ENCODE measurements at places on chromosomes 1 and 21.

- no peak for DNase-seq
Measured at GRCh38 chr1:222457084-222457483, 90.8 kb downstream of the HHIPL2 start.

DNA sequence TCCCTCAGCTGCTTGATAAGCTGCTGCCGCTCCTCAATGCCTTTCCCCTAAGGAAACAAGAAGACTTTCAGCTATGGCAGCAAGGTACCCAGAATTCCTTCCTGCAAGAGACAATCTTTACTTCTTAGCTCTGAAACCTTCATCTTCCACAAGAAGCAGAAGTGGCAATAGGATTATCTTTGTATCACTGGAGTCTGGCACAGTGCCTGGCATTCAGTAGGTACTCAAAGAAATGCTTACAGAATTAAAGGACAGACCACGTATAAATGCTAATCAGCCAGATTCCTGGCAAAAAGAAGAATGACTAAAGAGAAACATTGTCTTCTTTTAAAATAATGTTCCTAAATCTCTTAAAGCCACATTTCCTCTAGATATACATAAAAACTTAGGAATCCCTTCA, 43.7 kb downstream of the SLC27A3 start:
- DNase-seq, result no peak

GRCh38 chr1:234972411-234973191, 156.0 kb downstream of the TOMM20 start:
- no peak for DNase-seq

- DNase-seq, result no peak
Measured at GRCh38 chr1:9309991-9310390, 17.3 kb downstream of the SPSB1 start.

- peak; percentile 77 for DNase-seq
Measured at GRCh38 chr21:34510148-34511142, 1.6 kb downstream of the KCNE1 start.

DNA sequence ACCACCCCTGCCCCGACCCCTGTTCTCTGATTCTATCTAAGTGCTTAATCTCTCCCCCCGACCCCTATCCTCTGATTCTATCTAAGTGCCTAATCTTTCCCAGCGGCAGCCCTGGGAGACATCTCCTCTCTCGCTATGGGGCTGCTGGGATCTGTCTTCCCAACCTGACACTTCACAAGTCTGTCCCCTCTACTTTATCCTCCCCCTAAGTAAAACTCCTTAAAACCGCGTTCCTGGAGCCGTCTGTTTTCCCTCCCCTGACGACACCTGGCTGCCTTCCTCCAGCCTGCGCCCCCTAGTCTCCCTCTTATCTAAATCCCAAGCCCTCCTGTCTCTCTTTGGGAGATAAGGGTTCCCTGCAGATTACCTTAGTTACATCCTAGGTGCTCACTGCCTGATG, 30.5 kb downstream of the EPHB2 start:
- no peak for DNase-seq

- no peak for DNase-seq
Measured at GRCh38 chr1:89615676-89616598, 17.0 kb upstream of the LRRC8C start.

GRCh38 chr21:35075546-35075945, 26.4 kb upstream of the RUNX1 start:
- no peak for DNase-seq

- no peak for DNase-seq
Measured at GRCh38 chr21:20169812-20170576, 828.2 kb upstream of the NCAM2 start.

DNA sequence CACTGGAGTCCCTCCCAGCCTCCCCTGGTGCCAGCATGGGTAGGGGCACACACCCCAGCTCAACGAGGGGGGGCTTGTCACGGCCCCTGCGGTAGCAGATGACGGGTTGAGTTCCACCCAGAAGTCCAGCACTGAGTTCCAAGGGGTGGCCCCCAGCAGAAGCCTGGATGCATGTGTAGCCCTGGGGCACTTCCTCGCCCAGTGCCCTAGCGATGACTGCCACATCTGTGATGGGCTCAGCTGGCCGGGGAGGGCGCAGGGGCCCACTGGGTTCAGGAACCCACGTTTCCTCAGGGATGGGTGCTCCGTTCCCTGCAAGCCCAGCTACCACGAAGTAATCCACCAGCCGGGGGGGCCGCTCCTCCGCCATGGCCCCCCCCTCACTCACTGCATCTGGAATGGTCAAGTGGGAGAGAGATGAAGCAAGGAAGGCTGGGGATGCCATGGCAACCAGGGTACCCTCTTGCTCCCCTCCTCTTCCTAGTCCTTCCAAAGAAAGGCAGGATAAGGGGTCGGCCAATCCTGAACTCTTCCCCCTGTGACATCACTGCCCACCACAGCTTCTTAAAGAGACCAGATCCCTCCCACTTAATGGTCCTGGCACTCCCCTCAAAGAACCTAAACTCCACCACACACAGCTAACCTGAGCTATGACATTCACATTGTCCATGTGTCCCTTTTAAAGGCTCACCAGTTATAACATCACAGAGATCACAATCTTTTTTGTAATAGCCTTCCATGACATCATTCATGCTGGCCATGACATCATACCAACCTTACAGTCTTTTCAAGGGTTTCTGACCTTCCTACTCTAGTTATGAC, 2.3 kb downstream of the DENND4B start:
- DNase-seq, result no peak

DNA sequence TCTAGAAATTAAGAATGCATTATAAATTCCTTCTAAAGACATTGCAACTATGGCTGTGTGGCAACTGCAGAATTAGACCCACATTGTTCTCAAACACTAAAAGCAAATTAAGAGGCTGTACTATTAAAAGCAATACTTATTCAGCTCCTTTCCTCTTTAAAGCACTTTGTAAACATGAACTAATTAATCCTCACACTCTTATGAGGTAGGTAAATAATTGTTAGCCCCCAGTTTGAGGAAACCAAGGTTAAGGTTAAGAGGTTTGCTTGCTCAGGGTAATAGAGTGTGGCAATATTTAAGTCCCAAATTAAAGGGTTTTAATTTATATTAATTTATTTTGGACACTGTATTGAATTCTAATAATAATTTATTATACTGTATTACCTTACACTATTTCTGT, 553.8 kb downstream of the LRRIQ3 start:
- no peak for DNase-seq

DNA sequence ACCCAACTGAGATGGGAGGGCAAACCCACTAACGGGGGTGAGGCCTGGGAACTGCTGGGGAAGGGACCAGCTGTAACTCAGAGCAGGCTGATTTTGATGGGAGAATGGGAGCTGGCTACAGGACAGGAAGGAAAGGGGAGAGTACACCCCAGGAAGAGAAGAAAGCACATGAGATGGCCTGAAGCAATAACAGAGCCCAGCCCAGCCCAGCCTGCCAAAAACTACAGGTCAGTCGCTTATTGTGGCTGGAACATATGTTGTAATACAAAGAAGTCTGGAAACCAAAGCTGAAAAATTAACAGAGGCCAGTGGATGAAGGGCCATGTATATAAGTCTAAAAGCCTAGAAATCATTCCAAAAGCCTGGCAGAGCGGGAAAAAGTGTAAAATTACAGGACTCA, 1.6 kb downstream of the ITLN2 start:
- no peak for DNase-seq

GRCh38 chr1:161069731-161070270, at the start of gene ARHGAP30:
TSS of gene ARHGAP30 (minus strand) at chr1:161069891. CDS start at chr1:161069624, 267 bp downstream.
- peak; percentile 84 for DNase-seq

DNA sequence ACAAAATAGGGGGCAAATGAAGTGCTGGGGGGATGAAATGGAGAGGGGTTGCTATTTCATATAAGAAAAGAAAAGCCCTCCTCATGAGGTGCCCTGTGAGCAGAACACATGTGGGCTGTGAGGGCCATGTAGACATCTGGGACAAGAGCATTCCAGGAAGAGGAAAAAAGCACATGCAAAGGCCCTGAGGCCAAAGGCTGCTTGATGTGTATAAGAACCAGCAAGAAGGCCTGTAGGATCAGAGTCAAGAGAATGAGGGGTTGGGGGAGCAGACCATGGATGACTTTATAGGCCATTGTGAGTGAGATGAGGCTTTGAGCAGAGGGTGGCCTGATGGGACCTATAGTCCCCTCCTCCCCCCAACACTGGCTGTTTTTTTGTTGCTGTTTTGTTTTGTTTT, 7.7 kb upstream of the RAB4A start:
- DNase-seq, result no peak

GRCh38 chr1:41277371-41277975, 35.4 kb upstream of the SCMH1 start:
- no peak for DNase-seq

- DNase-seq, result no peak
Measured at GRCh38 chr21:41885341-41886024, 6.3 kb upstream of the PRDM15 start.

GRCh38 chr1:234118911-234119310, 214.4 kb downstream of the SLC35F3 start:
- DNase-seq, result no peak

- no peak for DNase-seq
Measured at GRCh38 chr1:178536844-178537371, 24.0 kb downstream of the TEX35 start.

DNA sequence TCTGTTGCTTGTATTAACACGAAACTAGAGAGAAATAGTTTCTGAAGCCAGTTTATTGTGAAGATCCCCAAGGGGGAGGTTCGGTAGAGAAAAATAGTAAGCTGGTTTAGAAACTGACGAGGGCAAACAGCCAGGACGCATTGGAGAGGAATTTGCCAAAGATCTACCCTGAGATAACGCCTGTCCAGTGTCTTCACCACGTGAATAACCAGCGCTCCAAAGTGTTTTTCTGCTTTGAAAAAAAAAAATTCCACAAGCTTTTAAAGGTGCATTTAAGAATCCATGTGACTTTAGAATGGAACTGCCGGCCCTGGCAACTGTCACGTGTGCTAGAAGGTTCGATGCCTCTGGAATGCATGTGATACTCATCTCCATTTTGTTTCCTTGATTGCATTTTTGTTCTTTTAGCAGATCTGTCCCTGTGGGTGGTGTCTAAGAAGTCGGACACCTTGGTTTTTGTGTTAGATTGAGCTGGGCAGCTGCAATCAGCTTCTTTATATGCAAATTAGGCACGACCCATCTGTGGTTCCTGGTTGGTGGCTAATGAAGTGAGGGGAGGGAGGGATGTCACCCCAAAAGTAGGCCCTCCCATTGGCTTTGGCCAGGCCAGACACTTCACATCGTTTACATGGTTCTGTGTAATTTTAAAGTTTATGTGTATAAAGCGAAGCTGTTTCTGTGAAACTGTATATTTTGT, 1.3 kb upstream of the THAP3 start:
- no peak for DNase-seq

GRCh38 chr21:44709426-44710293, 1.7 kb downstream of the TSPEAR start:
- no peak for DNase-seq

GRCh38 chr1:2441746-2442145, 29.4 kb upstream of the PEX10 start:
- no peak for DNase-seq

DNA sequence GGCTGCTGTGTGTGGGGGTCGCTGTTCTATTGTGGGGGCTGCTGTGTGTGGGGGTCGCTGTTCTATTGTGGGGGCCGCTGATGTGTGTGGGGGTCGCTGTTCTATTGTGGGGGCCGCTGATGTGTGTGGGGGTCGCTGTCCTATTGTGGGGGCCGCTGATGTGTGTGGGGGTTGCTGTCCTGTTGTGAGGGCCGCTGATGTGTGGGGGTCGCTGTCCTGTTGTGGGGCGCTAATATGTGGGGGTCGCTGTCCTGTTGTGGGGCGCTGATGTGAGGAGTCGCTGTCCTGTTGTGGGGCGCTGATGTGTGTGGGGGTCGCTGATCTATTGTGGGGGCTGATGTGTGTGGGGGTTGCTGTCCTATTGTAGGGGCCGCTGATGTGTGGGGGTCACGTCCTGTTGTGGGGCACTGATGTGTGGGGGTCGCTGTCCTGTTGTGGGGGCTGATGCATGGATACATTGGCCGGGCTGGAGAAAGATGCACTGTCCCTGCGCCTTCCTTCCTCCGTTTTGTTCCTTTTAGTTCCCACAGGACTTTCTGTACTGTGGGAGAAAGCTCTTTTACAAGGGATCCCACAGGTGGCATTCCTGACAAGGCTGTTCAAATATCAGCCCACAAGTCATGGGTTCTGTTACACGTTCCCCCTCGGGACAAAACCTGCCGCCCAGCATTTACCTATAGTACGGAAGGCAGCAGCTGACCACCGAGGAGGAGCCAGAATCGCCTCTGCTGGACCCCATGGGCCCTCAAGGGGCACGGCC, 27.5 kb downstream of the SETD4 start:
- no peak for DNase-seq

- DNase-seq, result no peak
Measured at GRCh38 chr1:4612991-4613390, 41.4 kb upstream of the AJAP1 start.

- no peak for DNase-seq
Measured at GRCh38 chr1:40976952-40977690, 2.4 kb upstream of the CTPS1 start.

DNA sequence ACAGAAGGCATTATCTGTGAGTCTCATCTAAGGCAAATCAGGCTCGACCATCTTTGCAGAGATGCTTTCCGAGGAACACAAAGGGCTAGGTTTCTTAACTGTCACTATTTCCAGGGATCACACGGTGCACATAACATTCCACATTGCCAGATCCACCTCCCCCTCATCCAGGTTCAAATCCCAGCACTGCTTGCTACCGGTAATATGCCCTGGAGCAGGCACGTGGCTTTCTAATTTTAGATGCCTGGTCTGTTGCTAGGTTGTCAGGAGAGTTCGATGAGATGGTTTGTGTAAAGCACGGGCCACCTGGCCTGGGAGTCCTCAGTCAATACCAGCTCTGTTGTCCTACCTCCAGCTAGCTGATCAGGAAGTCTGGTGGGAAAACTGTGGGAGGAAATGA, 598.6 kb downstream of the NPHP4 start:
- DNase-seq, result no peak

DNA sequence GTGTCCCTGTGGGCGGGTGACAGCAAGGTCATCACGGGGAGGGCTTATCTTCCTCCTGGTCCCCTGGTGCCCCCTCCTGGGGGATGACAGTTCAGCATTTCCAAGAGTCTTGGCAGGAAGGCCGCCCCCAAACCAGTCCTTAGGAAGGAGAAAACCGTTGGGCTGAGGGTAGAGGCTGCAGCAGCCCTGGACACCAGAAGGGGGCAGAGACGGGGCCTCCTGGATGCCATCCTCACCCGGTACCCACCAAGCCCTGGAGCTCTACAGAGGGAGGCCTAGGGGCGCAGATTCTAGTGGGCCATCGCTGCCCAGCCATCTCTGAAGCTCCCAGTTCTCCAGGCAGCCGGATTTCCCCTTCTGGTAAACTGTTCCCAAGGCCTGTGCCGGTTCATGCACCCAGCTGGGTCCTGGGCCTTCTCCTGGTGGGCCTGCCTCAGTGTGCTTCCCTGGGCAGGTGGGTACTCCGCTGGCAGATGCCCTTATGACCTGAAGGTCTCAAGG, 14.8 kb upstream of the ZNF669 start:
- DNase-seq, result peak; percentile 37

DNA sequence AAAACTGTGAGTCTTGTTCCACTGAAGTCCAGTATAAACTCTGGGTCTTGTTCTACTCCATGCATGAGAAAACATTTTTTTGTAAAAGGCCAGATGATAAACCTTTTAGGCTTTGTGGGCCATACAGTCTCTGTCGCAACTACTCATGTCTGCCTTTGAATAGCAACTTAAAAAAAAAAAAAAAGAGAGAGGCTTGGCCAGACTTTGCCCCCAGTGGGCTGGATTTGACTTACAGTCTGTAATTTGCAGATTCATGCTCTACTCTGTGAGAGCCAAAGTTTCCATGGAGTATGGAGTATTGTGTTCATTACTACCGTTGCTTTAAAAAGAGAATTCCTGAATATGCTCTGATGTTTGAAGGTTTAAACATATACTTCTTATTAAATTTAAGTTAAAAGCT, 654.9 kb upstream of the PKN2 start:
- no peak for DNase-seq

All from activated CD4-positive, alpha-beta T cell treated with anti-CD3 and anti-CD28 coated beads, Interleukin-2, amount 50 U/mL, for 48 hours (primary cell).